HL-60 (cell line): ENCODE measurements at places on chromosomes 1 and 21.

DNA sequence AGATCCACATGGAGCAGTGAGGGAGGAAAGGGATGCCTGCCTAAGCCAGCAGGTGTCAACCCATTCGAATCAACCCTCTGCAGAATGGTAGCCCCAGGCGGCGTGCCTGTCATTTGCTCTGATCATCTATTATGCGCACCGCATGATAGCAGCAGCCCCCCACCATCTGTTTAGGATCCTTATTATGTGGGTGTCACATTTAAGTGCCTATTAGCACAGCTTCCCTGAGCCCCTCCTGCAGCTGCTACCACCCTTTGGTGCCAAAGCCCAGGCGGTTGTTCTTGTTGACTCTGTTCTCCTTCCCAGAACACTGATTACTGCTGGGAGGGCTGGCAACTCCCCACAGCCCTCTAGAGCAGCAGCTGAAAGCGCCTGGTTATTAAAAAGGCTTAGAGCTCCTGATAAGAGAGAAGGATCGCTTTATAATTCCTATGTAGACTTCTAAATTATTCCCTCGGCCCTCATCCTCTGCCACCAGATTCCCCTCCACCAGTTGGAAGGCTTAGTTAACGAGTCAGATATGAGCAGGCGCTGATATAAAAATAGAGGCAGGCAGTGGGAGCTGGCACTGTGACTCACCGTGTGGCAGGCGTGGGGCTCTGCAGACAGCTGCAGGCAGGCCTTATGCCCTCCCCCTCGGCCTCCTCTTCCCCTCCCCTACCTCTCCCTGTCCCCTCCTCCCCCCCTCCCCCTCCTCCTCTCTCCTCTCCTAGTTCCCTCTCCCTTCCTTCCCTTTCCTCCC, 23.0 kb downstream of the ACTA1 start:
- peak; percentile 90 for DNase-seq

DNA sequence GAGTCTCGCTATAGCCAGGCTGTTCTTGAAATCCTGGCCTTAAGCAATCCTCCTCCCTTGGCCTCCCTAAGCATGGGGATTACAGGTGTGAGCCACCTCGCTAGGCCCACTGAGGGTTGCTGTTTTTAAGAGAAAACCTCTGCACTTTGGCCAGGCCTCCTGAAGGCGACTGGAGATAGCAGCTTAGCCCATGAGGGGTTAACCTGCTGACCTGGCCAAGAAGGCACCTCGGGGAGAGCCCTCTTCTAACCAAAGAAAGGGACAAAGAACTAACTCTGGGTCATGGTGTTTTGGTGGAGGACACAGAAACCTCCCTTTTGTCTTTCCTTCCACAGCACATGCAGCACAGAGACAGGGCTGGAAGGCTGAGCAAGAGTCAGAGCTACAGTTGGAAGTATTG, 17.7 kb upstream of the KNCN start:
- no peak for DNase-seq

DNA sequence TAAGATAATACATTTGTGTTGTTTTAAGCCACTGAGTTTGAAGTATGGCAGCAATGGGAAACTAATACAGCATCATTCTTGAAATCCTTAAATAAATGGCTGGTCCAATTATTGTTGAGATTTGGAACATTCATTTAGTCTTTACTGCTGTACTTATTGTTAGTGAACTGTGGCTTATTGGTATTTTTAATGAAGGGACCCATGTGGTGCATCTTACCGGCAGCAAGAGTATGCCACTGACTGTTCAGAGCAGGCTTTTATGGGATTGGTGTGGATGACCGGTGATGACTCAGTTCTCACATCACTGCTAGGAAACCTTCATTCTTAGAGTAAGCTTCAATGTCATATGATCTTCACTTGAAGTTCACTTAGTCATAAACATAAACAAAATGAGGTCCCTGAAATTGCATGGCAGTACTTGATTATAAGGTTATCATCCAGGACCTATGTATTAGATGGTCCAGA, 31.5 kb downstream of the PRKAA2 start:
- no peak for DNase-seq

DNA sequence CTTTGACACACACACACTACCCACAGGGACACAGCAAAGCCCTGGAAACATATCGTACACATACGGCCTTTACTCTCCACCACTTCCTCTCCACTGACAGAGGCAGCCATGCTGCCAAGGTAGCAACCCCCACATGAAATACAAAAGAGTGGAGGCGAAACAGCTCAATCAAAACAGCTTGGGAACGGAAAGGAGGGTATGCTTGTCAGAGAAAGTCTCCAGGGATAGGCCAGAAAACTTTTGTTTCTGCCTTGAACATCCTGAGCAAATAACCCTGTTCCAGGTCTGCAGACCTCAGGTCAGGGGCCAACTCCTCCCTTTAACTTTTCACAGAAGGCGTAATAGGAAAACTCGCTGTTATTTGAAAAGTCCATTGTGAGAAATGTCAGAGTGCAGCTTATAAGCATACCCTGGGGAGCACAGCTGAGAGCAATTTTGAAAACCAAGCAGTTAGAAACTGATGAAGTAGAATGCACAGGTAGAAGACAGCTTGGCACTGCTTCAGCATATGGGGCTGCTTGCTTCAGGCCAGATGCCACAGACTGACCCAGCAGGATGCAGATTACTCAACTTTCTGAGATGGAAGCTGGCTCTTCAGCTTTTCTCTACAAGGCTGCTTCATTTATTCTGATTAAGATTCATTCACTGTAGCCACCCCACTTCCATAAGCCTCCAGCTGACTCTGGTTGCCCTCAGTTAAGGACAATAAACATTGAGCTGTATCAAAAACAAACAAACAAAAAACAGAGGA, 18.0 kb downstream of the KIAA0319L start:
- DNase-seq: no peak

DNA sequence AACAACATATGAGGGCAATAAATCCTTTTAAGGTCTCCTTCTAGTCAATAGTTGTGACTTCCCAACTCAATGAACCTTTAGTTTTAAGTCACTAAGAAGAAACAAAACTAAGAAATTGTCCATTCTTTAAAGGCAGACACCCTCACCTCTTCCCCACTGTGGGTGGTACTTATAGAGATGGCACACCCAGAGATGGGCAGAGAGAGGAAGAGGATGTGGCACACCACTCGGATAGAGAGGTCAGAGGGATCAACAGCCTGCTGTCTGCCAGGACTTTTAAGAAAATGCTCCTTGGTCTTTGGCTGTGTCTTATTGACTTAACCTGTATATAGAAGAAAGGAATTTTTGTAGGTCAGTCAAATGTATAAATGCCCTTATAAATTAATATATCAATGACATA, 45.1 kb downstream of the FASLG start:
- DNase-seq: no peak

GRCh38 chr1:225881081-225881958, 860 bp downstream of the TMEM63A start:
- peak; percentile 33 for DNase-seq

- no peak for DNase-seq
Observed at GRCh38 chr1:207240325-207241101, 81.0 kb upstream of the CD55 start.

DNA sequence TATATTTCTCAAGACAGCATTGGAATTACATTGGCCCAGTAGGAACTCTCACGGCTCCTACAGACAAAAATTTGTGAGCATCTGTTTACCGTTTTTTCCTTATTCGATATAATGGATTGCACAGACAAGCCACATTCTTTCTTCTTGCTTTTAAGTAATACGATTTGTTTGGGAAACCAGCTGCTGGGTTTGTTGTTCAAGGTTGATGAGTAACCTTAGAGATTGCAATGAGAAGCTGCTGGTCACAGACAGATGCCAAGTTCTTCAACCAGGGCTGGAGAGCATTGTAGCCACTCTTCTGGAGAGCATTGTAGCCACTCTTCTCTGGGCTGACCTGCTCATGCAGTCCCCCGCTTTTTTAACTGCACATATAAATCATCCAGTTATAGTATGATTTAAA, 1.4 kb upstream of the MIA3 start:
- no peak for DNase-seq

- no peak for DNase-seq
Observed at GRCh38 chr1:177311586-177311985, 140.8 kb downstream of the BRINP2 start.

- no peak for DNase-seq
Observed at GRCh38 chr1:109598156-109598555, 21.3 kb downstream of the GNAT2 start.

GRCh38 chr1:9844756-9845155, 21.0 kb upstream of the CLSTN1 start:
- DNase-seq: no peak

DNA sequence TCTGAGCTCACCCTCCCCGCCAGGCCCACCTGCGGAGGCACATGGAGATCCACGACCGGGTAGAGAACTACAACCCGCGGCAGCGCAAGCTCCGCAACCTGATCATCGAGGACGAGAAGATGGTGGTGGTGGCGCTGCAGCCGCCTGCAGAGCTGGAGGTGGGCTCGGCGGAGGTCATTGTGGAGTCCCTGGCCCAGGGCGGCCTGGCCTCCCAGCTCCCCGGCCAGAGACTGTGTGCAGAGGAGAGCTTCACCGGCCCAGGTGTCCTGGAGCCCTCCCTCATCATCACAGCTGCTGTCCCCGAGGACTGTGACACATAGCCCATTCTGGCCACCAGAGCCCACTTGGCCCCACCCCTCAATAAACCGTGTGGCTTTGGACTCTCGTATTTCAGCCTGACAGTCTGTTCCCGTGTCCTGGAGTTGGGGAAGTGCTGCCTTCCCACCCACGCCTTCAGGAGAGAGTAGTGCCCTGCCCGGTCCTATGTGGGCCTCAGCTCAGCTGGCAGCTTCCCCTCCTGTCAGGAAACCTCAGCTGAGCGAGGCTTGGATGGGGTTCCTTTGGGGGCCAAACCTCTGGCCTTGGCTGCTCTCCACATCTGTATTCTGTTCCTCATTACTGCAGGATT, 9.2 kb downstream of the ZBTB48 start:
- DNase-seq: peak; percentile 28

GRCh38 chr1:54317084-54317483, 89.1 kb downstream of the SSBP3 start:
- no peak for DNase-seq

- no peak for DNase-seq
Observed at GRCh38 chr21:34319585-34319984, 44.2 kb upstream of the KCNE2 start.

- no peak for DNase-seq
Observed at GRCh38 chr1:79128722-79129121, 122.2 kb upstream of the ADGRL4 start.

GRCh38 chr1:219121679-219122078, 52.0 kb upstream of the LYPLAL1 start:
- DNase-seq: no peak

GRCh38 chr1:150484861-150485260, 2.4 kb upstream of the TARS2 start:
- DNase-seq: no peak

DNA sequence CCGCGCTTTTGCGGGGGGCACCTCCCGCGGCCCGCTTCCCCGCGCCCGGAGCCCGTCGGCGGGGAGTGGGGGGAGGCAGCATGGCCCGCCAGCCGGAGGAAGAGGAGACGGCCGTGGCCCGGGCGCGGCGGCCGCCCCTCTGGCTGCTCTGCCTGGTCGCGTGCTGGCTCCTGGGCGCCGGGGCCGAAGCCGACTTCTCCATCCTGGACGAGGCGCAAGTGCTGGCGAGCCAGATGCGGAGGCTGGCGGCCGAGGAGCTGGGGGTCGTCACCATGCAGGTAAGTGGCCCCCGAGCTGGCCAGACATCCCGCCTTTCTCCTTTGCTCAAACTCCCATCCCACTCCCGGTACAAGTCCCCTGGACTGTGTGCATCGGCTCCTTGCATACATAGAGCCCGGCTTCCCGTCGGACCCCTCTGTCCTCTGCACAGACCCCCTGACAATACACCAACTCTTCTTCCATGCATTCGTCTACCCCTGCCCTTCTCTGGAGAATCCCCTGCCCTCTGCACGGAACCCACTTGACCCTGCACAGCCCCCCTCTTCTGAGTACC, 812 bp downstream of the CACHD1 start:
- no peak for DNase-seq

- DNase-seq: no peak
Observed at GRCh38 chr1:75171876-75172275, 37.7 kb downstream of the LHX8 start.

- no peak for DNase-seq
Observed at GRCh38 chr1:201648907-201649721, 110.2 kb downstream of the NAV1 start.
